Activated T-helper 17 cell treated with anti-CD3 and anti-CD28 coated beads, Interleukin-2, amount 50 U/mL, for 72 hours (primary cell): ENCODE measurements at places on chromosomes 11 and 22. TPM values are rescaled to one million over a fixed set of nuclear protein-coding genes. Genes with fewer than 3 reads are reported as not detected.

The JAML gene
- total RNA-seq = 276 TPM

DNA sequence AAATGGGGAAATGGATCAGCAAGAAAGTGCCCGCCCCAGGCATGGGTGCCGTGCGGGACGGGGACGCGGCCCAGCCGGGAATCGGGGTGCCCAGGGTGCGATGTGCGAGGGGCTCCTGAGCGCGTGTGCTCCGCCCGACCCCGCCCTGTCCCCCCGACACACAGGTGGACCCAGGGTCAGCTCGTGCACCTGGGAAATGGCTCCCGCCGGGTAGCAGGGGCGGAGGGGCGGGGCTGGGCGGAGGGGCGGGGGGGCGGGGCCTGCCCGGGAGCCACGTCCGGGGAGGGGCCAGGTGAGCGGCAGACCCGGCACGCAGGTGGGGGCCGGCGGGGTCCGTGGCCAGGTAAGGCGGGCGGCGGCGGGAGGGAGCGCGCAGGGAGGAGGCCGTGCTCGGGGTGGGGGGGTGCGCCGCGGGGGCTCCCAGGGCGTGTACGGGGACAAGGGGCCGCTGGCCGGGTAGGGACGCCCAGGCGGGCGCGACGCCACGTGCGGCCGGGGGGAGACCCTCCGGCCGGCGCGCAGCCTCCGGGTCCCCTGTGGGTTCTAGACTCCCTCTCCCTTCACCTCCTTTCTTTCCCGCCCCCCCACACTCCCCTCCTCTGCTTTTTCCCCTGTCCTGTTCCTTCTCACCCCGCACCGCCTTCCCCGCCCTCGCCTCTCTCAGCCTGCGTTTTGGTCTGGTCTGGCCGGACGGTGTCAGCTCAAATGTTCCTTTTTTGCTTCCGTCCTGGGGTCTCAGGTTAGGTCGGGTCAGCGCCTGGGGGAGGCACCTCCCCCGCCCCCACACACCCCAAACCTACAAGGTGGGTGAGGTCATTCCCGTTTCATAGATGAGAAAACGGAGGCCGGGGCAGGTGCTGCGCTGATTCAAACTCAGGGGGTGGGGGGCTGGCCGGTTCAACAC, at the start of gene ARHGAP8:
Gene ARHGAP8 (plus strand): TSS at position 291 of the 904 bp plus-strand sequence. CDS start 33,953 bp downstream, outside the sequence.
- H3K27me3 ChIP-seq = peaks cover 26% of the 10 kb centered on the region
- no peak within 1 kb of the TSS for H3K27ac ChIP-seq
- ATAC-seq = peak; percentile 67
- no peaks in the 10 kb centered on the region for H3K4me1 ChIP-seq
- peak within 1 kb of the TSS; percentile 64 for H3K4me3 ChIP-seq

DNA sequence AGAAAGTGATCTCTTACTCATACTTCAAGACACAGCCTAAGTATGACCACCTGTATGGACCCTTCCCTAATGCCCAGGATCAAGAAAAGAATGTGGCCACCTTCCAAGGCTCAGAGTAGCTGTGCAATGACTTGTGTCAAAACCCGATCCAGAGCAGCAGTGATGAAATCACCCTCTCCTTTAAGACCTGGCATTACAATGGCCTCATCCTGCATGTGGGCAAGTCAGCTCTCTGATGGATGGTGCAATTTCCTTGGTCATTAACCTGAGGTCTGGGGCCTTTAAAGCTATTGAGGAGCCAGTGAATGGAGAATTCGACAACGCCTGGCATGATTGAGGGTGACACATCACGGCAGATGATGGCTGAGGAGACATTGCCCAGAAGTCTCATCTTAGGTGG, 9.1 kb upstream of the TUBA8 start:
- no peak overlapping the region for H3K4me3 ChIP-seq
- peaks cover 68% of the 10 kb centered on the region for H3K36me3 ChIP-seq
- no peak for ATAC-seq
- peaks cover 35% of the 10 kb centered on the region for H3K4me1 ChIP-seq

The MUC6 gene
- not detected for total RNA-seq

- peaks cover 3% of the 10 kb centered on the region for H3K27me3 ChIP-seq
- H3K4me1 ChIP-seq = peaks cover 5% of the 10 kb centered on the region
- H3K36me3 ChIP-seq = no peaks in the 10 kb centered on the region
- no peak overlapping the region for H3K4me3 ChIP-seq
These were observed 16.3 kb downstream of the PARVA start for GRCh38 chr11:12393691-12394090.

The MRGPRF gene
- not detected for total RNA-seq

DNA sequence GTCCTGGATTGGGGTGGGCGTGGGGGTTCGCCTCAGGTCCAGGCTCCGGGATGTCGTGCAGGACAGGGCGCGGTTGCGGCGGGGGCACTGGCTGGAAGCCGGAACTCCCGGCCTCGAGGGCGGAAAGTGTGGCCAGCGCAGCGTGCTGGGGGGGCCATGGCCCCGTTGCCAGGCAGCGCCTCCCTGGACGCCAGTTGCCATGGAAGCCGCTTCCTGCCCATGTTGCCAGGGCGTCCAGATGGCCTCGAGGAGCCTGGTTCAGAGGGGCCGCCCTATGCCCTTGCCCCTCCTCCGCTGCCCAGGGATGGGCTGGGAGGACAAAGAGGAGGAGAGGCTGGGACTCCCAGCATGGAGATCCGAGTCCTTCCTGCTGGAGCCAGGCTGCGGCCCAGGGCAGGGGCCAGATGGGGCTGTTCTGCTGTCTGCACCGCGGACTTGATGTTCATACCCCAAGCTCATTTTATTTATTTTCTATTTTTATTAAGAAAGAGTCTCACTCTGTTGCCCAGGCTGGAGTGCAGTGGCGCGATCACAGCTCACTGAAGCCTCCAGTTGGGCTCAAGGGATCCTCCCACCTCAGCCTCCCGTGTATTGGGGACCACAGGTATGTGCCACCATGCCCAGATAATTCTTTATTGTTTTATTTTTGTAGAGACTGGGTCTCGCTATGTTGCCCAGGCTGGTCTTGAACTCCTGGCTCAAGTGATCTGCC, 4.6 kb upstream of the CCDC188 start:
- peak; percentile 23 for ATAC-seq
- H3K27ac ChIP-seq = no peak overlapping the region
- H3K4me3 ChIP-seq = no peak overlapping the region
- H3K4me1 ChIP-seq = no peaks in the 10 kb centered on the region
- no peaks in the 10 kb centered on the region for H3K27me3 ChIP-seq

The BTG4 gene
- not detected for total RNA-seq

DNA sequence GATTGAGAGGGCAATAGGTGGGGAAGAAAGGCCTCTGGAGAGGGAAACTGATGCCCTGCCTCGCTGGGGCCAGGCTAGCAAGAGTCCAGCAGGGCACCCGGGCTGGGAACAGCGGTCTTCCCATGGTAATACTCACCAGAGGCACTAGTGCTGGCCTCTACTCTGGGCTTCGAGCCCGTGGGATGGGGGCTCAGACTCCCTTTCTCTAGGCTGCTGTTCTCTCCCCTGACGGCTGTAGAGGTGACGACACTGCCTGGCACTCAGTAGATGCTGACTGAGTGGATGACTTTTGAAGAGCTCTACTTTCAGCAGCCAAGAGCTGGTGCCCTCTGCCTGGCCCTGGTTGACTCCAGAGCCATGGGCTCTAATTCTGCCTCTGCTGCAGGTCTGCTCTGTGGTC, 818 bp upstream of the C1QTNF4 start:
- peaks cover 9% of the 10 kb centered on the region for H3K36me3 ChIP-seq
- H3K27ac ChIP-seq = no peak overlapping the region
- peaks cover 5% of the 10 kb centered on the region for H3K4me1 ChIP-seq
- no peak for ATAC-seq

- ATAC-seq = no peak
- no peaks in the 10 kb centered on the region for H3K27me3 ChIP-seq
- no peak overlapping the region for H3K4me3 ChIP-seq
These were observed 3.9 kb downstream of the CBL start for GRCh38 chr11:119210050-119210449.

The VPREB1 gene
- not detected for total RNA-seq

- peak; percentile 58 for ATAC-seq
- H3K27ac ChIP-seq = no peak overlapping the region
- H3K4me1 ChIP-seq = peaks cover 14% of the 10 kb centered on the region
- no peaks in the 10 kb centered on the region for H3K27me3 ChIP-seq
- H3K4me3 ChIP-seq = no peak overlapping the region
These were observed 7.1 kb downstream of the PRPF19 start for GRCh38 chr11:60899046-60899936.

The TIRAP gene
- total RNA-seq = 11.1 TPM

- ATAC-seq = no peak
- no peaks in the 10 kb centered on the region for H3K36me3 ChIP-seq
These were observed 52.5 kb downstream of the NEU3 start for GRCh38 chr11:75041263-75041662.

GRCh38 chr11:27933992-27934829, 173.7 kb downstream of the KIF18A start:
- no peaks in the 10 kb centered on the region for H3K36me3 ChIP-seq
- H3K4me3 ChIP-seq = no peak overlapping the region
- H3K4me1 ChIP-seq = no peaks in the 10 kb centered on the region
- H3K27ac ChIP-seq = no peak overlapping the region
- no peak for ATAC-seq
- H3K27me3 ChIP-seq = peaks cover 8% of the 10 kb centered on the region

- no peaks in the 10 kb centered on the region for H3K27me3 ChIP-seq
- peak overlapping the region; percentile 7 for H3K27ac ChIP-seq
- peak overlapping the region; percentile 4 for H3K4me3 ChIP-seq
- H3K4me1 ChIP-seq = peaks cover 31% of the 10 kb centered on the region
These were observed 3.5 kb downstream of the PSMD13 start for GRCh38 chr11:240315-240714.

GRCh38 chr11:10742460-10743208, 8.4 kb upstream of the CTR9 start:
- peak; percentile 99 for ATAC-seq
- H3K27ac ChIP-seq = peak overlapping the region; percentile 76
- H3K4me3 ChIP-seq = peak overlapping the region; percentile 64
- peaks cover 28% of the 10 kb centered on the region for H3K4me1 ChIP-seq
- H3K36me3 ChIP-seq = no peaks in the 10 kb centered on the region
- no peaks in the 10 kb centered on the region for H3K27me3 ChIP-seq

The KLHL35 gene
- 1.2 TPM for total RNA-seq

DNA sequence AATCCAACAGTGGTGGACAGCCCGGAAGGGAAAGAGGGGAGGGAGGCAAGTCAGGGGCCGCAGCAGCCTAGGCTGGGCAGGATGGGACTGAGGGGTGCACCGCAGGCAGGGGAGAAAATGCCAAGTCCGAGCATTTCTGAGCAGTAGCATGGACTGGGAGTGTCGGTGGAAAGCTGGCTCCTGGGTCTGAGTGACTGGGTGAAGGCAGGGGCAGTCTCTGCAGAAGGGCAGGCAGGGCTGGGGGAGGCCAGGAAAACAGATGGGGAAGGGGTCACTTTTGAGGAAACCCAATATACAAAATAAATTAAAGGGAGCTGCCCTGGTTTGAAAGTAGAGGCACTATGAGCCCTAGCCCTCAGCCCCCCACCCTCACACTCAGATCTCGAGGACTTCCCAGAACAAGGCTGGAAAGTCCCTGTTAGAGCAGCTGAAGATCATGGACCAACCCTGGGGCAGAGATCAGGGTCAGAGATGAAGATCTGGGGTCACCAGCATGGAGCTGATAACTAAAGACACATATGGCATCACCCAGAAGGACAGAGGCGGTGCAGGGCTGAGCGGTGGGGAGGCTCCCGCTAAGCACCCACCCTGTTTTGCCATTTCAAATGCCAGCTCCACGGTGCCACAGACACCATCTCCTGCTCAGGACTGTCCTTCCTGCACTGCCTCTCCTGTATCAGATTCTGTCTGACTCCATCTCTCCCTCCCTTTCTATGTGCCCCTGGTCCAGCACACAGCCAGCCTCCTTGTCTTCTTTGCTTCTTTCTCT, 32.4 kb upstream of the ETS1 start:
- H3K36me3 ChIP-seq = no peaks in the 10 kb centered on the region
- ATAC-seq = peak; percentile 5
- peaks cover 47% of the 10 kb centered on the region for H3K4me1 ChIP-seq
- no peaks in the 10 kb centered on the region for H3K27me3 ChIP-seq
- H3K4me3 ChIP-seq = peak overlapping the region; percentile 20

DNA sequence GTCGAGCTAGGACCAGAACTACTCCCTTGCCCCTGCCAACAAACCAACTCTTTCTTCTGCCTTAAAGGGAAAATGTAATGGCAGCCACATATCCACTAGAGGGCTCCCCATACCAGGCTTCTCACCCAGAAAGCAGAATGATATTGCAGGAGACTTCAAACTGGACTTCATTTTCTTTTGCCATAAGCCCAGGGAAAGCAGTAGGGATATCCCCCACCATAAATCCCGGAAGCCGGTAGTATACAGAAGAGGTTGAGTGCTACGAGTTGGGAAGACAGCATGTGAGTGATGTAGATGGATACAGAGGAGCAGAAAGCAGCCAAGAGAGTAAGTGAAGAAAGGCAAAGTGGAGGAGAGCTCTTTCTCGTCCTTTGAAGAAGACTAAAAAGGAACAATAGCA, 12.1 kb downstream of the PLAAT5 start:
- H3K4me1 ChIP-seq = no peaks in the 10 kb centered on the region
- no peak overlapping the region for H3K4me3 ChIP-seq
- peak; percentile 75 for ATAC-seq
- no peaks in the 10 kb centered on the region for H3K36me3 ChIP-seq
- H3K27me3 ChIP-seq = peaks cover 11% of the 10 kb centered on the region
- no peak overlapping the region for H3K27ac ChIP-seq
